HAP-1 (cell line): ENCODE measurements at places on chromosomes 1 and 21.

- DNase-seq = peak; percentile 67
Measured at GRCh38 chr1:65075123-65075976, 72.7 kb upstream of the AK4 start.

GRCh38 chr21:33644383-33645074 is 2.2 kb downstream of the ITSN1 start:
- DNase-seq = no peak

DNA sequence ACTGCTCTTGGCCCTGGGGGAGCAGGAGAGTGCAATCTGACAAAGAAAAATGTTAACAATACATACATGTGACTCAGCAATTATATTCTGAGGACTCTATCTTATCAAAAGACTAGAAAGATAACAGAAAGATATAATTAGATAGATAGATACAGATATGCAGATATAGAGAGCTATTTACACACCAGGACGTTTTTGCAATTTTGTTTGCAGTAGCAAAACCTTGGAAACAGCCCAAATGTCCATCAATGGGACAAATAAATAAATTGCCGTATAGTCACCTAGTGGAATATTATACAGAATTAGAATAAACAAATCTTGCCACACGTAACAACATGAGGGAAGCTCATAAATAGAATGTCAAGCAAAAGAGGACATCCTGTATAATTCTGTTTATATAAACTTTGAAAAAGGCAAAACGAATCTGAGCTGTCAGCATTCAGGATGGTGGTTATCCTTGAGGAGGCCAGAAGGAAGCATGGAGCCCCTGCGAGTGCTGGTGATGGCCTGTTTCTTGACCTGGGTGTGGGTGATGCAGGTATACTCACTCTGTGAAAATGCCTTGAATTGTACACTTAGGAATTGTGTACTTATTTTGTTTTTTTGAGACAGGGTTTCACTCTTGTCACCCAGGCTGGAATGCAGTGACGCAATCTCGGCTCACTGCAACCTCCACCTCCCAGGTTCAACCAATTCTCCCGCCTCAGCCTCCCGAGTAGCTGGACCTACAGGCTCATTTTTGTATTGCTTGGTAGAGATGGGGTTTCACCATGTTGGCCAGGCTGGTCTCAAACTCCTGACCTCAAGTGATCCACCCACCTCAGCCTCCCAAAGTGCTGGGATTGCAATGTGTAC is 12.8 kb upstream of the TRIM63 start:
- no peak for DNase-seq

- DNase-seq = no peak
Measured at GRCh38 chr1:207848234-207848633, 62.7 kb downstream of the CD34 start.

GRCh38 chr1:81702903-81703302 is 97.8 kb upstream of the ADGRL2 start:
- no peak for DNase-seq

GRCh38 chr1:96059736-96060135 is 661.8 kb upstream of the PTBP2 start:
- no peak for DNase-seq

DNA sequence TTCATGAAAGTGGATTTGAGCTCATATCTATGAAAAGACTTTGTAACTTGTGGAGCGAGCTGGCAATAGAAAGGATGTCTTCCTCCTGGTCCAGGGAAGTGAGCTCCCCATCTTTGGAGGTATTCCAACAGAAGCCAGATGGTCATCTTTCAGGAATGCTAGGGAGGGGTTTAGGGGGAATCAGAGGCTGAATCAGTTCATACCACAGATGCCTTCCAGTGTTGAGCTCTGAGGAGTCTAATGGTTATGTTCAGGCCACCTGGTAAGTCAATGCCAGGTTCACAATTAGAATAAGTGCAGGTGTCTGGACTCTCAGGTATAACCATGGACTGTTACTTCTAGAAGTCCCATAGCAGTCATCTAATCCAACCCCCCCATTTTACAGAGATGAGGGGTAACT is 119.1 kb downstream of the ACTL8 start:
- DNase-seq = no peak

- no peak for DNase-seq
Measured at GRCh38 chr1:33111965-33112364, 31.0 kb downstream of the AZIN2 start.

- DNase-seq = no peak
Measured at GRCh38 chr1:164155347-164155746, 403.6 kb upstream of the PBX1 start.

DNA sequence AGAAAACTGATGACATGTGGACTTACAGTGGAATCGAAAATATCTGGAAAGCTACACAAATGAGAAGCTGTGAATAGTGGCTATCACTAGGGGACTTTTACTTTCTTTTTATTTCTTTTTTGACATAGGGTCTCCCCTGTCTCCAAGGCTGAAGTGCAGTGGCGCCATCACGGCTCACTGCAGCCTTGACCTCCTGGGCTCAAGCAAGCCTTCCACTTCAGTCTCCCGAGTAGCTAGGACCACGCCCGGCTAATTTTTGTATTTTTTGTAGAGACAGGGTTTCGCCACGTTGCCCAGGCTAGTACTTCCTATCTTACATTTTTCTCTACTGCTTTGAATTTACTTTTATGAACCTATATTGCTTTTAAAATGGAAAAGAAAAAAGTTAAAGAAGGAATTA is 10.5 kb downstream of the TMEM35B start:
- no peak for DNase-seq

- no peak for DNase-seq
Measured at GRCh38 chr1:1419813-1420653, 1.0 kb downstream of the ANKRD65 start.

DNA sequence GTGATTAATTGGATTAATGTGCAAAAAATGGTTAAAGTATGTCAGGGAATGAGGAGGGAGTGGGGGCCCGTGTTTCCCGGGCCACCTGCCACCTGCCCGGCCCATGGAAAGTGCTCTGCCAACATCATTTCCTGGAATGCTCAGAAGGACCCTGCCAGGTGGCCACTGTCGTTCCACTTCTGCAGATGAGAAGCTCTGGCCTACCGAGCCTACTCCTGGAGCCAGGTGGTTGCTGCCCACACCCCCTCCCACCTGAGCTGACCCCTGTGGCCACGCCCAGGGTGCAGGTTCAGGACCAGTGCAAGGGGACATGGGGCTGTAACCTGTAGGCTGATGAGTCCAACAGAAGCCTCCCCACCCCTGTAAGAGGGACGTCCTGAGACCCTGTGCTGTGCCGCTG is 99.7 kb downstream of the PRDM16 start:
- DNase-seq = no peak

GRCh38 chr1:170305777-170306512 is 160.2 kb downstream of the NTMT2 start:
- DNase-seq = no peak
